ENCODE measurements at places on chromosomes 3 and 15.

DNA sequence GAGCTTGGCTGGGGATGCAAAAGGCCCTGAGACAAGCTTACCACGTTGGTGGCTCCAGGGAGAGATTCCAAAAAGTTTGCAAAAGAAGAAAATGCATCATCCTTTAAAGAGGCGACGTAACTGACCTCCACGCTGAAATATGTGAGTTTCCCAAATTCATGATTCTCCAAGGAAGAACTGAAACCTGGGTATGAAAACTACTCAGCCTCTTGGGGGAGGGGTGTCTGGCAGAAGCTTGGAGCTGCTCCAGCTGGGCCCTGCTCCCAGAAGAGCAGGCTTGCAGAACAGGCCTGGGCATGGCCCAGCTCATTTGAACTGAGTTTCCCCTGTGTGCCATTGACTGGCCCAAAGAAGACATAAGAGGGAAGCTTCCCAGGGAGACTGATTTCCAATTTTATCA is 20.5 kb downstream of the CPN2 start:
- no peak for DNase-seq

DNA sequence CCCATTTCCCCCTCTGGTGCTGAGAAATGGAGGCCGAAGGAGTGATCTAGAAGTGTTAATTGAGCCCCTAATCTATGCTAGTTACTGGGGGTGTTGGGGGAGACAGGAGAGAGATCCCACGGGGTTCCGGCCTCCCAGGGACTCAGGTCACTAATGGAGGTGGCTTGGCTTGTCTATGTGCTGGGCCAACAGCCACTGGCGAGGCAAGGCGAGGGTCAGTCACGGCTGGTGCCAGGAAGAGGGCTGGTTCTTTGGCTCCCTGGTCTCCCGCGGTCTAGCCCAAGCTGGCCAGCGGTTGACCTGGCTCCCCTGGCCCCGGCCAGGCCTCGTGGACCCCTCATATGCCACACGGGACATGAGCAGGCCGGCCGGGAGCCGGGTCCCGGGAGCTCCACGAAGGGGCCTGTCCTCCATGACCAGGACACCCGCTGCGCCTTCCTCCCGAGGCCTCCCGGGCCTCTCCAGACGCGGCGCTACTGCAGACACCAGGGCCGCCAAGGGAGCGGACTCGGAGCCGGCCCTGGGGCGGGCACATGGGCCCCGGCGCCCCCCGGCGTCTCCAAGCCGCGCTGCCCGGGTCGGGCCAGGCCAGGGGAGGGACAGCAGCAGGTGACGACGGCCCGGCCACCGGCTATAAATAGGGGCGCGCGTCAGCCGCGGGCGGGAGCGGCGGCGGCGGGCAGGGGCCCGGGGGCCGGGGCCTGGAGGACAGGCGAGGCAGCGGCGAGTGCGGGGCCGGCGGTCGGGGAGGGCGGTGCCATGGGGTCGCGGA is at the start of gene ALPK3:
TSS of gene ALPK3 (plus strand) at position 663 of the 772 bp plus-strand sequence. CDS start at position 760, 97 bp downstream.
- no peak for DNase-seq

GRCh38 chr15:95051861-95052260 is 820.5 kb downstream of the MCTP2 start:
- no peak for DNase-seq

DNA sequence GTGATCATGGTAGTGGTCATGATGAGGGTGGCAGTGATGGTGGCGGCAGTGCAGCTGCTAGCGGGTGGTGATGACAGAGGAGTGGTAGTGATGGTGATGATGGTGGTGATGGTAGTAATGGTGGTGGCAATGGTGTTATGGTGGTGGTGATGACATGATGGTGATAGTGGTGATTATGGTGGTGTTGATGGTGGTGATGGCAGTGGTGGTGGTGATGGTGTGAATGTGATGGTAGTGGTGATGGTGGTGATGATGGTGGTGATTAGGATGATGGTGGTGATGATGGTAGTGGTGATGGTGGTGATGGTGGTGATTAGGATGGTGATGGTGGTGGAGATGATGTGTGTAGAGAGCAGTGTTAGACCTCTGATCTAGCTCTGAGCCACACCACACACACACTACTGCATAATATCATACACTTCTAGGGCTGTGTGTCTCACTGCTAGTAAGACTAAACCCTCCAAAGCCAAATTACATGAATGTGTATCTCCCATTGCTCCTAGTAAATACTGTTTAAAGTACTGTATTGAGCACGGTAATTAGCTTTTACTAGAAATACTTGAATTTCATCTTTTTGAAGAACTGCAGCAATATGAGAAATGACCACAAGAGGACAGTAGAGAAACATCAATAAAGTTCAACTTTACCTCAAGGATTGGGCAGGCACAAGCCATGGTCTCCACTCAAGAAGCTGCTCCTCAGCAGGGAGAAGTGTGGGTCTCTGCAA is 28.8 kb downstream of the TMED3 start:
- DNase-seq: no peak

GRCh38 chr3:46162975-46163555 is 45.0 kb downstream of the CCR1 start:
- DNase-seq: no peak

DNA sequence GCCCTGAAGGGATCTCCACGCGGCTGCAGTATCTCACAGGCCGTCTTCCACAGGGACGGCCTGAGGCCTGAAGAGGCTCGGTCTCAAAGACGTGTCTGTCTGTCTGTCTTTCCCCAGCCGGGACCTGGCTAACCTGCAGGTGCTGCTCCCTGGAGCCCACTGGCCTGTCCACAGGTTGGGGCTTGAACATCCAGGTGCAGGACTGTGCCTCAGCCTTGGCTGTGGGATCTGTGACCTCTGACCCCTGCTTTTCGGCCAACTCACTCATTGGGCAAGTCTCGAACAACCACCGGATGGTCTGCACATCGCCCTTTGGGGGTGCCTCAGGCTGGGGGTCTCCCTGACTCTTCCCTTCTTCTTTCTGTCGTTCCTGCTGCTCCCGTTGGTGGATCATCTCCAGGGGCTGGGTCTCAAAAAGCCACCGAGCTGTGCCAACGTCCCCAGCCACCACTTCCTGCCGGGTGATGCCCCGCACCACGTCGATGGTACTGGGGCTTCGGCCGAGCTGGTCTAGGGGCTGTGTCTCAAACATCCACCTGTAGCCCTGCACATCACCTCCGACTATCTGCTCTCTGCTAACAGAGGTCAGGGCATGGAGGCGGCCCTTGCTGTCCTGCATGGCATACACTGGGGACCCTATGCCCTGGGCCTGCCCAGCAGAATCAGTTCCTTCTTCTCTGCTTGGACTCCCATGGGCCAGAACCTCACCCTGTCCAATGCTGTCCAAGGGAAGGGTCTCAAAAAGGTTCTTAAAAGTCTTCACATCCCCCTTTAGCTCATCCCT is 4.8 kb downstream of the XIRP1 start:
- DNase-seq: no peak

- DNase-seq: no peak
These were observed 41.6 kb downstream of the ANO10 start for GRCh38 chr3:43580181-43580580.

DNA sequence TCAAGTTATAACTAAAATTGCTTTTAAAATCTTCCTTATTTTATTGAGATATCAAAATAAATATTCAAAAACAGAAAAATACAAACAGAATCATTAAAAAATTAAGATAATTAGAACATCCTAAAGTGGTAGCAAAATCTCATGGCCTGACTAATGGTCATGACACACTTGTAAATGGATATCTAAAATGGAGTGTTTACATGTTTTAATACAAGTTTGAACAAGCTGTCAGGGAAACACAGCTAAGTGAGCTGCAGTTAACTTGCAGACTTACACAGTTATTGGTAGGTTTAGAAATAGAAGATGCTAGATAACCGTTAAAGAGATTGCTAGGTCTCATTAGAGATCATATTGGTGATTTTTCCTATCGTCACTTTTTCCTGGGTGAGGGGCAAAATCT is 242.3 kb downstream of the LPP start:
- no peak for DNase-seq

DNA sequence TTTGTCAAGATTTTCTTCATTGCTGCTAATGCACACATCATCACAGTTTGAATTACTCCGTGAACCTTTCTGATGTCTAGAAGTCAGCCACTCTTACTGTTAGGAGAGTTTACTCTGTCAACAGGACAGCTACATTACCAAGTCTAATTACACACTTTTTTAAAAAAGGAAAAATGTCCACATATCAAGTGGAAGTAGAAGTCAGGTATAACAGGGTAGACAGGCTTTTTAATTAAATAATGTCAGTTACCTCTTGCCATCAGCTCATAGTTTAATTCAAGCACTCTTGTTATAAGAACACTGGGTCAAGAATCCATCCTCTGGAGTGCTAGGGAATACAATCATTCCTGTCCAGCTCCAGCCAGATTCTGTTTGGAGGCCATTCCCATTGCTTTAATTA is 232.8 kb downstream of the TAFA4 start:
- no peak for DNase-seq

DNA sequence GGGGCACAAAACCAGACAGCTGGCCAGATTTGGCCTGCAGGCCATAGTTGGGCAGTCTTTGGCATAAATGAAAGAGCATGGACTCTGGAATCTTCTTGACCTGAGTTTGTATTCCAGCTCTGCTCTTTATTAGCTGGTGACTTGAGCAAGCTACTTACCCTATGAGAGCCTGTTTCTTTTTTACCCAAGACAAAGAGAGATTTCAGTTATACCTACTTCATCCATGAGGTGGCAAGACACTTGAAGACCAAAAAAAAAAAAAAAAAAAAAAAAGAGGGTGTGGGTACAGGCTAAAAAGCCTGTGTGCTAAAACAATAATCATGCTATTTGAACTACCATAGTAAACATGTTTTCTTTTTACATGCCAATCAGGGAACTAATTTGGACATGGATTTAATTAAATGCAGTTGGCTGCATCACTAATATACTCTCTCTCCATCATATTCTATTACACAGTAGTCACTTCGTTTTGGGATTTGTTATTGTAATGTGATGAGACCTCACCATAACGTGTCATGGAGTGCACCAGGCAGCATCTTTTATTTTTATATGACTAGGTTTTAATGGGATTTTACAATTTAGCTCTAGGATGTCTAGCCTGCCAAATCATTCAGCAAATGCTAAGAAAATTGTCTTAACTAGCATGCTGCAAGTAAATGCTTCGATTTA is 109.2 kb upstream of the FHIT start:
- no peak for DNase-seq

DNA sequence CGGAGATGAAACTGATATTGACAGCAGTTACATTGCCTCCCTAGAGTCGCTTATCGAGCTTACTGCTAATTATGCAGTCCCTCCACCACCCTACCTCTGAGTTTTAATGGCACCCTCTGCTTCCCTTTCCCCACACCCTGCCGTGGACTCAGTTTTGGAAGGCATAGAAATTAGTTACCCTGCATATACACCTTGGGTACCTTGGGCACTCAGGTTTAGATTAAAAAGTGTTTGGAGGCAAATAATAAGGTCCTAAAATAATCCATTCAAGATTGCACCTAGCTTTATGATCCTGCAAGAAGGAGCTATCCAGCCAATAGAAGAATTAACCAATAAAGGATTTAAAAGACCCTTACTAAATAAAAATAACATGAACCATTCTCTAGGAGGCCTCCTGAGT is 117.8 kb upstream of the AGBL1 start:
- DNase-seq: no peak

- DNase-seq: no peak
These were observed 141.3 kb upstream of the UBE2E1 start for GRCh38 chr3:23664459-23664858.

- DNase-seq: no peak
These were observed 900.5 kb downstream of the EPHA3 start for GRCh38 chr3:90007778-90008499.

- DNase-seq: no peak
These were observed 593.1 kb upstream of the MDFIC2 start for GRCh38 chr3:70905491-70905890.

- no peak for DNase-seq
These were observed 771.2 kb upstream of the ARRDC4 start for GRCh38 chr15:97189162-97189780.

GRCh38 chr3:136343873-136344555 is 93.9 kb downstream of the PCCB start:
- DNase-seq: no peak

Measured in stimulated activated CD8-positive, alpha-beta memory T cell treated with anti-CD3 and anti-CD28 coated beads, Interleukin-4, amount 100 ng/mL, for 1 hour (primary cell).